Activated CD8-positive, alpha-beta memory T cell treated with anti-CD3 and anti-CD28 coated beads for 24 hours (primary cell): ENCODE measurements at places on chromosomes 2 and 18.

DNA sequence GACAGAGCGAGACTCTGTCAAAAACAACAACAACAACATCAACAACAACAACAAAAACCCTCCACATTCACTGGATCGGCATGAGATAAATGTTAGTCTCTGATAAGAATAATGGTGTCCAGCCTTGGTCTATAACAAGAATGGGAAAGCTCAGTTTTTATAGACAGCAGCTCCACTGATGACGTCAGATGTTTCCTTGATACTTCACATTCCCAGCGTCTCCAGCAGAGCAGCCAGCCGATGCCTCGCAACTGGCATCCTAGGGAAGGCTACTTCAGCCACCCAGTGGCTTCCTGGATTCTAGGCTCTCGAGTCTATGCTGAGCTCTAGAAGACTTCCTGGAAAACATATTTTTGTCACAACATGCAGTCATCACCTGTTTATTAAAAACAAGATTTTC is 271.4 kb upstream of the SMIM21 start:
- no peak for DNase-seq

DNA sequence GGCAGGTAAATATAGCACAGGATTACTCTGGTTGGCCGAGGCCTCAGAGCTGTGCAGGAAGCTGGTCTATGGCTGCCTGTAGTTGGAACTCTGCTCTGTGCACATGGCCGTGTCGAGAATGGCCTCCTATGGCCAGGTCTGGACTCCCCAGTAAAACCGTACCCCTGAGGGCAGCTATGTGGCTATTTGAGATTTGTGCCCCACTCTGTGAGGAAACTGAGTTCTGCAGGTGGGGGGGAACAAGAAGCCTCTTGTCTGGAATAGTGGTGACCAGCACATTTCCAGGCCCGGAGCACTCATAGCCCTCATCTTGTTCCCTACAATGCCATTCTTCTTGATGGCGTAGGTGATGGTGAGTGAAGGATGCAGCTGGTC is 15.0 kb upstream of the TEX51 start:
- DNase-seq: peak; percentile 43

DNA sequence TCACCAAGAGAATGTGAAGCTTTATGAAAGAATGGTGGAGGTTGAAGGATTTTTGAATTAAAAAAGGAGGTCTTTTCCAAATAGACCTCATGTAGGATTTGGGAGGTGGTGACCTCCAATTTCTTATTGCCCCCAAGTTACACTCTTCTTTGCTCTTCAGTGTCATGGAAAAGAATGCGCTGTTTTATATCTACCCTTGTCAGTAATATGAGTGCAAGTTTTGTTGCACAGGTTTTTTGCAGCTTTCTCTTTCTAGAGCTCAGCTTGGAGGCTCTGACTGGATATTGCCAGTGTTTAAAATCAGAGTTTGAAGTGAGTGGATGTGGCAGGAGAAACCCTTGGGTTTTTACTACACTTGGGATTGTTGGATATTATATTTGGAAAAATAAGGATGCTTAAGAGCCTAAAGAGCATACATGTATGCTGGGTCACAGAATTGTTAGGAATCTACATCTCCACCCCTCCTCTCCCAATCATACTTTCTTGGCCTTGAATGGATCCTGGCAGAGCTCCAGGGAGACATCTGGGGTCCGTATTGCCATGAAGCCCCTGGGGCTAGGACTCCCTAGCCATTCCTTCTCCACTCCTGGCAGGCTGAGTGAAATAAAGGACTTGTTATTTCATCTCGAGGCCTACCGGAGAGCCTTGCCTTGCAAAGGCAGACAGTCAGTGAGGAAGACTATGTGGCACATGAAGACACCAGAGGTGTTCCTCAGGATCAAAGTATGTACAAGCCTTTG is 43.8 kb downstream of the APOB start:
- DNase-seq: no peak

DNA sequence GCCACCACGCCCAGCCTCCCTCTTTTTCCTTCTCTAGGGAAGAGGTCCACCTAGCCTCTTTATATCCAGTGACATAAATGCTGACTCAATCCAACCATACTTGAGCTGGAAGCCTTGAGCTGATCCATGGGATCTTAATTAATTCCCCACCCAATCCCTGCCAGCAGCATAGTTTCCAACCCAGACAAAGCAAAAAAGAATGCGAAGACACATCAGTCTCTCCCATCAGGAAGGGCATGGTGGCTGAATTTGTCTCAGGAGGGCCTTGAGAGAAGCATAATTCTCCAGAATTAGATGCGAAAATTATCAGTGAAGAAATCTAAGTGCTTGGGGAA is 22.5 kb downstream of the CASP10 start:
- no peak for DNase-seq

DNA sequence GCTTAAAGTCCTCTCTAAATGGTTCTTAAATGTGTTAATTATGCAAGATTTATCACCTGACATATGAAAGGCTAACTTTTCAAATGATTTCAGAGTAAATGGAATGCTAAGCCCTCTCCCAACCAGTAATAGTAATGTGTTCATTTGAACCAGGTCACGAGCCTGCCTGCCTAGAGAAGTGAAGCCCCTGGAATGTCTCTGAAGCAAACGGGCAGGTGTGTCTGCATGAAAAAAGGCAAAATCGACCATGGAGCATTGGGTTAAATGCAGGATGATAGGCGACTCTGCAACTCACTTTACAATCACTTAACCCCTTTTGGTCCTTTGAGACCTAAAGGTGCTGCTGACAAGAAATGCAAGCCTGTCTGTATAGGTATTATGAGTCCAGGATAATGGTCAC is 798.4 kb upstream of the ACVR2A start:
- no peak for DNase-seq

- no peak for DNase-seq
These were observed 52.3 kb downstream of the B3GNT2 start for GRCh38 chr2:62248226-62248625.

GRCh38 chr18:68409576-68409975 is 305.3 kb downstream of the TMX3 start:
- no peak for DNase-seq
